ENCODE measurements at places on chromosomes 1 and 21.

DNA sequence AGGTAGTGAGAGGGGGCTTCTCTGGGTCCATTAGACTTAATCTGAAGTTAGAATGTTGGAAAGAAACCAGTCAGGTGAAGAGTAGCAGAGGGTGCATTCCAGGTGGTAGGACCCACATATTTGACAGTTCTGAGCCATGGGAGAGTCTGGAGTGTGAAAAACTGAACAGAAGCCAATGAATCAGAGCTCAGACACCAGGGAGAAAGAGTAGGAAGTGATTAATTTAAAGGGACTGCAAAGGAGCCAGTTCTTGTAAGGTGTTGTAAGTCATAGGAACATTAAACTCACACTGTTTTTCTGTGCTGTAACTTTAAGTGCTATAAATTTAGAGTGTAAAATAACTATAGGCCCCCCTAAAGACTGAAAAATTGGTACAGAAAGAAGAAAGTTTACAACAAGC, 5.9 kb upstream of the DHX9 start:
- DNase-seq, result no peak

GRCh38 chr21:32371913-32372314, 20.9 kb downstream of the URB1 start:
- no peak for DNase-seq

- peak; percentile 24 for DNase-seq
These were observed 520 bp downstream of the TMEM201 start for GRCh38 chr1:9589144-9589718.

DNA sequence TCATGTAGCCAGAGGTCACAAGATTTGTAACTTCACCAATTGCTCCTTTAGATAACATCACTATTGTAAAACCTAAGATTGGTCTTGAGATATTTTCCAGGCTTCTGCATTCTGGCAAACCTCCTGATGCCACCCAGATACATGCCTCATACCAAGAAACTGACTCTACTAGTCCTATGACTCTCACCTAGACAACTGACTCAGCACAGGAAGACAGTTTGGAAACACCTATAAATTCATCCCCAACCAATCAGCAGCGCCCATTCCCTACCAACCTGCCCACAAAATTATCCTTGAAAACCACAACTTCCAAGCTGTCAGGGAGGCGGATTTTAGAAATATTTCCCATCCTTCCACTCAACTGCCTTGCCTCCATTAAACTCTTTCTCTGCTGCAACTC, 2.6 kb downstream of the NME7 start:
- DNase-seq, result no peak

DNA sequence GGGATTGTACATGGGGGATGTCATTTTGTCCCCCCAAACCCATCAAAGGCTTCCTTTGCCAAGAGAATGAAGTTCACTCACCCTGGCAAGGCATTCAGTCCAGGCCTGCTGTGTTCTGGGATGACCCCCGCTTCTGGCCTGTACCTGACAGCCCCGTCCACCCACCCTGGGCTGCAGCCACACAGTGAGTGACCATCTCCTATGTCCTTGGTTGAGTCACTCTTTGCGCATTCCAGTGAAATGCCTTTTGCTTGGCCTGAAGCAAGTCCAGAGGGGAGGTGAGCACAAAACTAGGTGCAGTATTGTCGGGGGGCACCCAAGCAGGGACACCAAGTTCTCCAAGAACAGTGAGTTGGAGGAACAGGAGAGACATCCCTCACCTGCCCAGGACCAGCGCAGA, 10.2 kb downstream of the TMPRSS3 start:
- DNase-seq, result no peak

GRCh38 chr1:94094469-94095111, 26.4 kb downstream of the ABCA4 start:
- DNase-seq, result no peak

DNA sequence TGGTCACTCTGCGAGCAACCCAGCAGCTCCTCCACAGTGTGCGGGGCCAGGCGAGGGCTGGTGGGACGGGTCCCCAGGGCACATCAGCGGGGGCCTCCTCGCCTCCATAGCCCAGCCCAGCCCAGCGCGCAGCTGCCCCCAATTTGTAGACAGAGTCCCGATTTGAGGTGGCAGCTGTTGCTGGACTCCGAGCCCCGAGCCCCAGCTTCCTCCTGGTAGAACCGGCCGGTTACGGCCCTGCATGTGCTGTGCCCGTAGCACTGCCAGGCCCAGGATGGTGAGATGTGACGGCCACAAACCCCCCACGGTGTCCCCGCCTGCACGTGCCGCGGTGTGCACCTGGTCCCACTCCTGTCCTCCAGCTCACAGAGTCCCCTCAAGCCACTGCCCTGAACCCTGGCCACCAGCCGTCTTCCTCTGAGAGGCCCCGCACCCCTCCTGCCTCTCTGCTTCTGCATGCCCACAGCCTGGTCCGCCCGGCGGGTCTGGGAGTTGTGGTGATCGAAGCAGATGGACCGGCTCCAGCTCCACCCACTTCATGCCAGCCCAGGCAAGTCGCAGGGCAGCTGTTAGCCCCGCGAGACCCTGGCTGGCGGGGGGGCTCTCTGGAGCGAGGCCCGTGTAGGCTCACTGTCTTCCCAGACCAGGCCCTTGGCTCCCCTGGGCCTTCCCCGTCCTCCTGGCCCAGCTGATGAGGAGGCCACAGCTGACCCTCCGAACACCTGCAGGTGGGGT, 55.5 kb downstream of the MORN1 start:
- no peak for DNase-seq

- no peak for DNase-seq
These were observed 104.5 kb upstream of the LMO4 start for GRCh38 chr1:87224201-87224600.

DNA sequence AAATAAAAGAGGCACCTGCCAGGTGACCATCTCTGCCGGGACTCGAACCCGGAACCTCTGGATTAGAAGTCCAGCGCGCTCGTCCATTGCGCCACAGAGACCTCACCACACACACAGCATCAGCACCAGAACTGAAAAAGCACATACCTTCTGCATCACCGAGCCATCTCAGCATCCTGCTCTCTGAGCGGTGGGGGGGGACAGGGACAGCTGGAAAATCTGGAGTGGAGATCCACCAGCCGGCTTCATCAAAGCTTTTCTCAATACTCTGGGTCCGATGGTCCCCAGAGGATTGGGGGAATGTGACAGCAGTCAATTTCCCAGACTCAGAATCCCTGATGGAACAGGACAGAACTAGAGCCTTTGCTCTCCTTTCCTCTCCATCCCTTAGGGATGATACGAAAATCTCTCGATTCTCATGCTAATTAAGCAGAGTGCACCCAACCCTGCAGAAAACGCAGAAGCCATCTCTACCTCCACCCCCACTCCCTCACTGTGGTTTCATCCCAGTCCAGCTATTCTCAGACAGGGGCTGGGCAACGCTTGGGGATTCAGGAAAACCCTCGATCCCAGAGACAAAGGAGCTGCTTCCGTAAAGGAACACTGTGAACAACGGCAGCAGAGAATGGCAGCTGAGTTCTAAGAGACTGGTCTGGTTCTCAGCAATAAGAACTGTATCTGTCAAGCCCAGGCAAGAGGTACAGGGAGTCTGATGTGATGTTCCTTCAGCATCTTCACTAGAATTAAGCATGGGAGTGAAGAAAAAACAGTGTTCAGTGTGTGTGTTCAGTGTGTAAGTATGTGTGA, 29.6 kb upstream of the CADM3 start:
- DNase-seq, result no peak

DNA sequence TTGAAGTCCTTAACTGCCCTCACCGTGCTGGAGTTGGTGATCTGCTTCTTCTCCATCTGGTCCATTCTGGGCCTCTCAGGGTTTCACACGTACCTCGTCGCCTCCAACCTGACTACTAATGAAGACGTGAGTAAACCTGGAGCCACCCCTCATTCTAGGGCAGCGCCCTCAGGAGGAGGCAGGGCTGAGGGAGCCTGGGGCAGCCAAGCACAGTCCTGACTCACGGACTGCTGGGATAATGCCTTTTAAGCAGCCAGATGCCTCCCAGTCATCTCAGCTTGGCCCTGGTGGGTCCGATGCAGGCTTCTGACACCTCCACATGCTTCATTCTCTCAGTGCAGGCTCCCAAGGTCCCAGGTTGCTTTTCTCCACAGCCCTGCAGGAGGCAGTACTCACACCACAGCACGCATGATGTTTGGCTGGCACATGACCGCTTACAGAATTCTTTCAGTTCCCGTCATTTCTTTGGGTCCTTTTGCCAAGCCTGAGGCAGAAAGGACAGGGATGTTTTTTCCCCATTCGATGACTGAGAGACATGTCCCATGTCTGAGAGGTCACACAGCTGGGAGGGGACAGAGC, 11.8 kb upstream of the SFN start:
- DNase-seq, result no peak

- DNase-seq, result no peak
These were observed 27.6 kb downstream of the KIRREL1 start for GRCh38 chr1:158020886-158021620.

- DNase-seq, result no peak
These were observed 3.7 kb upstream of the SDE2 start for GRCh38 chr1:226002667-226003501.

DNA sequence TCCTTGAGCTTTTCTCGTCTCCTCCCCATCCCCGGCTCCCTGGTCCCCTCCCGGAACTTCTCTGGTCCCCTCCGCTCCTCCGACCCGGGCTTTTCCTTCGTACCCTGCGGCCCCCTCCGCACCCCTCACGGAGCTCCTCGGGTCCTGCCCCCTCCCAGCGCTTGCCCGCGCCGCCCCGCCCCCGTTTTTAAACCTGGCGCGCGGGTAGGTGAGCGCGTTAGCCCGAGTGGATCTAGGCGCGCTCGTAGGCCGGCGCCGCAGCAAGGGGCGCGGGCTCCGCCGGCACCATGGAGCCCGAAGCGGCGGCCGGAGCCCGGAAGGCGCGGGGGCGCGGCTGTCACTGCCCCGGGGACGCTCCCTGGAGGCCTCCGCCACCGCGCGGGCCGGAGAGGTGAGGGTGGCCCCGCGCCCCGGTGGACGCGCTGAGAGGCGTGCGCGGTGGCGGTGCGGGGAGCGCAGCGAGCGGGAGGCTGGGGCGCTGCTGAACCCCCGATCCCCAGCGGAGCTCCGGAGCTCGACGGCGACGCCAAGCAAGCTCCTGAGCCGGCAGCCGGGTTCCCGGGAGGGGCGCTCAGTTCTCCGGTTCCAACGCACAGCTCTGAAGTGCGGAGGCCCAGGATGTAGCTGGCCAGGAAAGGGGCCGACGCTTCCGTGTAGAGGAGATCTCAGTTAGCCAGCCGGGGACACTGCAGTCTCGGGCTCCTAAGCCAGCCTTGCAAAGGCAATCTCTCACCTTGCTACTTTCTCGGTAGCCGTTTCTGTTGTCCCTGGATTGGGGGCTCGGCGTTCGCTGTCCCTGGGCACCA, at the start of gene RIPPLY3:
TSS of gene RIPPLY3 (plus strand) at position 217 of the 806 bp plus-strand sequence. CDS start at position 288, 71 bp downstream.
- peak; percentile 23 for DNase-seq

GRCh38 chr1:97925151-97925550, 4.3 kb upstream of the DPYD start:
- DNase-seq, result no peak

DNA sequence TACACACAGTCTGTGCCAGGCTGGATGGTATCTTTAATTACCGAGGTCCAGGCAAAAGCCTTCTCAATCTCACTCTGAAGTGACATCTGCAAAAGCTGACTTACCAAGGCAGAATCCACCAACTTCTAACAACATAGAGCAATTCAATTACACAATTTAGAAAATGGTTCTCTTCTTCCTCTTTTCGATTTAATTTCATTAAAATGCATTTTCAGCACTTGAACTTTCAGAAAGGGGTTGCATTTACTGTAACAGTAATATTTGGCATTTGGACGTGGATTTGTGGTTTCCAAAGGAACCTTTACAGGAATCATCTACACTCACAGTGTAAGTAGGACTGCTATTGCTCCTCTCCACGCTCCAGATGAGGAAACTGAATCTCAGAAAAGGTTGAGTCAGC, 53.3 kb downstream of the ERO1B start:
- DNase-seq, result no peak

DNA sequence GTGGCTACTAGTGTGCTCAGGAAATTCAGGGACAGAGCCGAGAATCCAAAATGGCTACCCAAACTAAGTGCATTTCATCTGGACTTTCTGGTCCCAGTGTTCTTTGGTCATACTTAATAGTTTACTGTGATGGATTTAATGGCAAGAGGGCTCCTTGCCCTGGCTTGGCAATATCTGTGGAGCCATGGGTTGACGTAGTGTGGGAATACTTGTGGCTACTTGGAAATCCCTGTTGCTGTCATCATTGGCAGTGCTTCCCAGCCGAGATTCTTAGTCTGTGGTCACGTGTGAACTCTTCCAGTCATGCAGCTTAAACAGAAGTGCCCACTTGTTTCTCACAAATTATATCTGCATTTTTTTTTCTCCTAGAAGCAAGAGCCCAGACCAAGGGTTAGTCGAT, 198.9 kb downstream of the HS2ST1 start:
- no peak for DNase-seq

DNA sequence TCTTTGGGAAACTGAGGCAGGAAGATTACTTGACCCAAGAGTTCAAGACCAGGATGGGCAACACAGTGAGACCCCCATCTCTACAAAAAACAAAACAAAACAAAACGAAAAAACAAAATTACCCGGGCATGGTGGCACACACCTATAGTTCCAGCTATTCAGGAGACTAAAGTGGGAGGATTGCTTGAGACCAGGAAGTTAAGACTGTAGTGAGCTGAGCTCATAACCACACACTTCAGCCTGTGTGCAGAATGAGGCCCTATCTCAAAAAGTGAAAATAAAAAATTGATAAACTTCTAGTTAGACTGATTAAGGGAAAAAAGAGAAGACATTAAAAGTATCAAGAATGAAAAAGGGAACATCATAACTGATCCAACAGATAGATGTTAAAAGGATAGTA, 154.0 kb downstream of the RHOU start:
- no peak for DNase-seq

- no peak for DNase-seq
These were observed 188.7 kb downstream of the COL11A1 start for GRCh38 chr1:102919659-102920058.

DNA sequence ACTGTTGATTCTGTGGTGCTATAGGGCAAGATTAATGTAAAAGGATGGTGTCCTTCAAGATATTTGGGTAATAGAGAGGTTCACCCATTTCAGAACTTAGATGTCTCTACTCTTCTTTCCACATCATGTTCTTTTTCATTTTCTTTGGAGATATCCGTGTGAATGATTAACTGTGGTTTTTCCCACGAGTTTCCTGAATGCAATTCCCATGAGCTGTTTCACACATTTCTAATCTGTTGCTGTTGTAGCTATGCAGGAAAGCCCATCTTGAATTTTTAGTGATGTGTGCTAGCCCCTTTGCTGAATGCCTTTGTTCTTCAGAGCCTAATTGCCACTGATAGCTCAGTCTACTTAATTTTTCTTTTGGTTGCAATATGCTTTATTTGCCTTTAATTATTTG, 27.6 kb downstream of the SNX27 start:
- DNase-seq, result no peak

- DNase-seq, result no peak
These were observed 3.6 kb upstream of the H6PD start for GRCh38 chr1:9230869-9231533.

DNA sequence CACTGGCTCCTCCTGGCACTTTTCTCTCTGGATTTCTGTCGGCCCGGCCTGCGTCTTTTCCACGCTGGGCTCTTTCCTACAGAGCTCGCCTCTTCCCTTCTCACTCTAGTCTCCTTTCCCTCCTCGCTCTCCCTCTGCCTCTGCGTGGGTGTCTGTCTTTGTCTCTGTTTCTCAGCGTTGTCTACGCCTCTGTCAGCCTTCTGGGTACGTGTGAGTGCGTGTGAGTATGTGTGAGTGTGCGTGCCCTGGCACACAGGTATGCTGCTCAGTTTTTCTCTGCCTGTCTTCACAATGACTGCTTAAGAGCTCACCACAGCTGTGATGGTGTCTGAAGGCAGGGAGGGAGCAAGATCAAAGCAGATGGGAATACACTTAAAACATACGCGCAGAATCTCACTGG, 77.7 kb downstream of the KIRREL1 start:
- no peak for DNase-seq

GRCh38 chr1:176754676-176755075, 291.7 kb downstream of the PAPPA2 start:
- DNase-seq, result no peak

Measured in activated CD4-positive, alpha-beta T cell treated with anti-CD3 and anti-CD28 coated beads for 4 hours (primary cell).